ENCODE measurements at places on chromosomes 6 and 20.

DNA sequence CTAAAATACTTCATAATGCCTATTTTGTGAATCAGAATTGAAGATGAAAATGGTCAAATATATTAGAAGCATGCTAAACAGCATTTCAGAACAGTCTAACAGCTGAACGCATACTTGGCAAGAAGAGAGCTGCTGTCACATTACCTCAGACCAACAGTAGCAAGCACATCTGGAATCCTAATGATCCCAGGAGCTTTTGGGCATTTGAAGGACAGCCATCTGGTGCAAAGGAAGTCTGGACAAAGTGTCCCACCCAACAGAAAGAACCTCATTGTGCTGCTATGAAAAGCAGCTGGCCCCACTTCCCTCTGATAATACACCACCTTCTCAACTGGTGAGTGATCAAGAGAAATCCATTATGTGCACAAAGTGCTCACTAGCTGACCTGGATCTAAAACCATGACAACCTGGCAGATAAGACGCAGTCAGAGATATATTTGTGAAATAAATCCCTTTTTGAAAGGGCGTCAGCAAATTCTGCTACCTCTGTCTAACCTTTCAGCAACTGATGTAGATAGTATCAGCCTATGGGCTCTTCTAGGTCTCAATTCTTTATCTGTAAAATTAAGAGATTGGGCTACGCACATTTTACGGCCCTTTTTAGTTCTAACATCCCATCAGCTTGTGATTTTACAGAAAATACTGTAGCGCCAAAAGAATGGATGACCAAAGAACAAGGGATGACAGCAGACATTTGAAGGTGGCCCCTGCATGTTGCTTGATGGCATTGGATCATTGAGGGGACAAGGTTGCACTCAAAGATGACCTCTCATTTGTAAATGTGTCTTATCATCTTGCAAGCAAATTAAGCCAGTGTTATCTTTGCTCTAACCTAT lies 78.7 kb downstream of the SGK1 start:
- no peak for DNase-seq

DNA sequence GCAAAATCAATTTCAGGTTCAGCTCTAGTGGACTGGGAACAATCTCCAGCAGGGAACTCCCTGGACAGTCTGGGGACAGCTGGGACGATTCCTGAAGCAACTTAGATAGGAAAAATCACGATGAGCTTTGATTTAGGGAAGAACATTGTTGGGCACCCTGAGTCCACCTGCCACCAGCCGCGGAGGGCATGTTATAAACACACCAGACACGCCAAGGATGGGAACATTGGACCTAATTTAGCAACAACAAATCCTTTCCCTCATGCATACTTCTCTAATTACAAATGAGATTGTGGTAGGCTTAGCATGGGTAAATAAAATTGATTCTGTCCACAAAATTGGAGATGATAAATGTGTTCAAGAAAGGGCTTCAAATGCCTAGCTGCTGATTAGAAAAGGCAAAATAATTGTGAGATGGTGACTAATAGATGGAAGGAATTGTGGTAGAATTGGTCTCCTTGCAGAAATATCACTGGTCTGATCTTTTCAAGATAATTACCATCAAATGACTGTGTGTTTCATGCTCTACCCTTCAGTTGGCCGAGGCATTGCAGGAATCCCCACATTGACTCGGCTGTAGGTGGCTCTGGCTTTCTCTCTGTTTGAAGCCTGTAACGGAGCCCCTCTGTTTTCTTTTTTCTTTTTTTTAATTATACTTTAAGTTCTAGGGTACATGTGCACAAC lies 6.1 kb upstream of the NANP start:
- no peak for DNase-seq

- DNase-seq: no peak
Measured at GRCh38 chr6:144683216-144684070, 398.3 kb downstream of the UTRN start.

- no peak for DNase-seq
Measured at GRCh38 chr20:33404281-33404680, 3.0 kb upstream of the CDK5RAP1 start.

DNA sequence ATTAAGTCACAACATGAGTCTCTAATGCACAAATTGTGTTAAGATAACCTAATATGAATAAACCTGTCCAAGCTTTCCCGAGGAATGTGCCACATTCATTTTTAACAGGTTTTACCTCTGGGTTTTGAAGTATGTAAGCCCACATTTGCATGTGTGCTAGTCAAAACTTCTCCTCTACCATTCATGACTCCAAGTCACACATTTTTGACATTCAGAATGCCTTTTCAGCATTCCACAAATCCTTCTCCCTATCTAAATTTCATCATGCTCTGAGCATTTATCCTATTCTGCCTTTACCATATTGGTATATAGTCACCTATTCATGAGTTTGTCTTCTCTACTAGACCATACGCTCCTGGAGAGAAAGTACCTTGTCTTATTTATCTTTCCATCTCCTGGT lies 56.5 kb downstream of the ADGRF5 start:
- no peak for DNase-seq

GRCh38 chr6:86251106-86251505 lies 608.4 kb upstream of the SYNCRIP start:
- no peak for DNase-seq

- no peak for DNase-seq
Measured at GRCh38 chr20:31924561-31924960, 27.3 kb downstream of the PDRG1 start.

GRCh38 chr6:161696801-161697200 lies 422.9 kb upstream of the AGPAT4 start:
- DNase-seq: no peak

- no peak for DNase-seq
Measured at GRCh38 chr6:16851758-16852157, 90.5 kb upstream of the ATXN1 start.

DNA sequence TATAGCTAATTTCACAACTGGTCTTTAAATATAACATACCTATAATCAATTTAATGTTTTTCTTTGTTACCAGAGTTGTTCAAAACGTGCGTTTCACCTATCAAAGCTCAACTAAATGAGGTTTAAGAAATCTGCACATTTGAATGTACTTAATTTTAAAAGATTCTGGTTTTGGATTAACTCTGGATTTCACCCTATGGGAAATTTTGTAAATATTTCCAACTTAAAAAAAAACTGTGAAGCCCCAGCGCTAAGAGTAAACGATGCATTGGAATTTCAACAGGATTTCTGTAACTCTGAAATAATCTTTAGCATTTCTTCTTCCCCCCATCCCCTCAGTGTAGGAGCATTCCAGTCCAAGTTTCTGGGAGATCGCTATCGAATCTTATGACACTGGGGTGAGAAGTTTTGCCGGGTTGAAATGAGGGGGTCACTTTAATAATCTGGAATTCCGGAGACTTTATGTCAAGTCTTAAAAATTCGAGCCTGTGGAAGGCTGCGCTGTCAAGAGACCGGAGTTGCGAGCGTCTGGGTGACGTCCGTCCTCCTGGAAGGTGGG lies 643 bp upstream of the MAP3K4 start:
- DNase-seq: no peak

- DNase-seq: no peak
Measured at GRCh38 chr6:132571774-132572173, 1.7 kb downstream of the TAAR6 start.

GRCh38 chr20:44426879-44427790 lies 48.5 kb upstream of the TTPAL start:
- no peak for DNase-seq

- no peak for DNase-seq
Measured at GRCh38 chr6:139736325-139736906, 362.0 kb upstream of the CITED2 start.

DNA sequence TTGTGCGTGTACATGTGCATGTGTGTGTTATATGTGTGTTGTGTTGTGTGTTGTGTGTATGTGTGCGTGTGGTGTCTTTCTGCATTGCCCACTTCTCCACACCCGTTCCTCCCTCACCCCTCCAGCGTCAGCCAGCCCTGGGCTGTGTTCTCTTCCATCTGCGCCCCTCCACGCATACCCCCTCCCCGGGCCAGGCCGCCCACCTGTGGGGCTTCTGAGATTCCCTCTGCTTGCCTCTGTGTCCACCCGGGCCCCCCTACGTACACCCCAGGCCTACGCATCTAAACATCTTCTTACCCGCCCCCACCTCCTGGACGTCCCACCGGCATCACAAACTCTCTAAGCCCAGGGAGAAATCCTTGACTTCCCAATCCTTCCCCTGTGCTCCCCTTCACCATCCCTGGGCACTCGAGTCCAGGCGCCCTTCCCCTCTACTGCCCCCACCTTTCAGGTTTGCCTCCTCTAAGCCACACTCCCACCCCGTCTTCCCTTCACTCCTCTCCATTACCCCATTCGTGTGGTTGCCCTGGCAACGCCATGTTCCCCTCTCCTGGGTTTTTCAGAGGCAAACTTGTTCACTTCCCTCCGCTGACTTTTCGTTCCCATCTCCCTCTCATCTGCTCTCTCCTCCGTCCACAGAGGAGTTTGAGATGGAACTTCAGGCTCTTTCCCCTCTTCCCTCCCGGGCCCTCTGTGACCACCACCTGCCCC lies 81.7 kb upstream of the NNAT start:
- no peak for DNase-seq

- DNase-seq: no peak
Measured at GRCh38 chr6:116298973-116299372, 19.2 kb upstream of the TSPYL1 start.

GRCh38 chr20:47535088-47535487 lies 33.4 kb downstream of the NCOA3 start:
- DNase-seq: no peak

- no peak for DNase-seq
Measured at GRCh38 chr20:54763366-54763765, 288.0 kb downstream of the DOK5 start.

GRCh38 chr6:138231381-138231886 lies 13.1 kb upstream of the PBOV1 start:
- DNase-seq: no peak

DNA sequence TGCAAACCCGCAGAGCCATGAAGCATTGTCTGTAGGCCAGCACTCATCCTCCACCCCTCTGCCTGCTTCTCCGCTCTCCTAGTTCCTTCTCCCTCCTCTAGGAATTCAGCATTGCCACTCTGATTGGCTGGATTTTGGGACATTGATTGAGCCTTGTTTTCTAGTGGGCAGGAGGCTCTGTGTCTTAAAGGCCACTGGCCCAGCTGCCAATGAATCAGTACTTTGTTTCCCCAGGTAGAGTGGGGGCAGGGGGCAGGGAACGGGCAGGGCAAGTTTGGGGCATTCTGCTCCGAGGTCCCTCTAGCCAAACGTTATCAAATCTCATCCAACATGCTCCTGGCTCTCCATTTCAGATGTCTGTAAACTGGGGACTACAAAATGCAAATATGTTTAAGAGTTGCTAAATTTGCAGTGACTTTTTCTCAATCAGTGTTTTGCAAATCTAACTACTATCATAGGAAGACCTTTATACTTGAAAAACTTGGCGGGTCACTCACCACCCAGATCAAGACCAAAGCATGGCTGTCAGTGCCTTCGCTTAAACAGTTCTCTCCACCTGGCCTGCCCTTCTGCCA lies 10.4 kb upstream of the BPI start:
- DNase-seq: no peak

DNA sequence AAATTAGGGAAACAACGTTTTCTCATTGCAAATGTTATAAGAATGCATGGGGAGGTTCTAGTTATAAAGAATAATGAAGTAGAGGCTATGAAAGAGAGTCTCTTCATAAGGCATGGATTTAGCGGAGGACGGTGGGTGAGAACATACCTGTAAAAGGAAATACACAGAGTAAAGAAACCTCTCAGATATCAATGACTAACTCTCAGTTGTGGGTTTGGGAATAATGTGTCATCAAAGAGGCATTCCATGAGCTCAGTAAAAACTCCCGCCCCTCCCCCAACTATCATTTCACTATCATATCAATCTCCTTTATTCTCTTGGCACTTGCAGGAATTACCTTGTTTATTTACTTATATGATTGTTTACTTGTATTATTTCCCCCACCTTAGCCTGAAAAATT lies 695.4 kb downstream of the PTPRT start:
- no peak for DNase-seq

GRCh38 chr20:10619427-10619826 lies 54.4 kb downstream of the JAG1 start:
- DNase-seq: no peak

DNA sequence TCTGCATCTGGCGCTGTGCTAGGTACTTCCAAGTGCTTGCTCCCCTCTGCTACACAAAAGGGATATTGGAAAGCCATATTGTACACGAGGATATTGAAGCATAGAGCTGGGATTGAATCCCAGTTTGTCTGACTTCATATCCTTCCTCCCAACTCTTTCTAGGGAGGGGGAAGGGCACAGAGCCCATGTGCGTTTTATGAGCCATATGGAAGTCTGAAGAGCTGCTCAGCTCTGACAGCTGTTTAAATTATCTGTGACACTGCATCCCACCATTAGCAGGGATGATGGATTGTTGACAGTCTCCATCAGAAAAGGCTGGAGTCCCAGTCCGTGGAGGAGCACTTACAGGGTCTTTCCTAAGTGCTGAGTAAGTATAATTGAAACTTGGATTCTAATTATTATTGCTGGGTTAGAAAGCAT lies 18.4 kb downstream of the TIAM2 start:
- DNase-seq: no peak

GRCh38 chr6:45376310-45377042 lies 1.3 kb downstream of the SUPT3H start:
- DNase-seq: no peak

DNA sequence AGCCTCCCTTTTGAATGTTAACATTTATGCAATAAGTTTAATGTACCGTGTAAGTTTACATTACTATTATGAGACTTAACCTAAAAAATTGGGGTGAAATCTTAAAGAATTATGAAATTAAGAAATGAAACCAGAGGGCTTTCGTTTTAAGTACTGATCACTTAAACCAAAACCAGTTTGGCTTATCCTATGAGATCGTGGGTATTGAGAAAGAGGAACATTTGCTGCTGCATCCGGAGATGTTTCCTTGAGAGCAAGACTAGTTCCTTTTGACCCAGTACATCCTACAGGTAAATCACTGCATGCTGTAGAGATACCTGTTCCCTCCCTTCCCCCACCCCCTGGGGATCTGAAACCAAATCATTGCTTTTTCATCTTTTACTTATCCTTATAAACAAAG lies 201.3 kb downstream of the ESR1 start:
- DNase-seq: no peak

GRCh38 chr6:127933852-127934840 lies 33.3 kb upstream of the THEMIS start:
- no peak for DNase-seq

- no peak for DNase-seq
Measured at GRCh38 chr6:71489736-71490135, 201.1 kb downstream of the OGFRL1 start.

Data from uterus (tissue), 4 donors.